GM23248 (cell line): ENCODE measurements at places on chromosomes 12 and 14. TPM values are rescaled to one million over a fixed set of nuclear protein-coding genes. Genes with fewer than 3 reads are reported as not detected.

DNA sequence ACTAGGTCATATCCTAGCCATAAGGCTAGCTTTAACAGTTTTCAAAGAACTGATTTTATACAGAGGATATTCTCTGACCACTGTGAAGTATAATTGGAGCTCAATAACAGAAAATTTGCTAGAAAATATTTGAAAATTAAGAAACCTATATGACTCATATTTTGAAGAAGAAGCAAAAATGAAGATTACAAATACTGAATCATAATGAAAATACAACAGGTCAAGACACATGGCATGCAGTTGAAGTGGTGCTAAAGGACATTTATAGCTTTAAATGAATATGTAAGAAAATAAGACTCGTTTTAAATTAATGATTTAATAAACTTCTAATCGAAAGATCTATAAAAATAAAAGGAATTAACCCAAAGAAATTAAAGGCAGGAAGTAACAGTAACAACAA, 1234.6 kb downstream of the SLC16A7 start:
- DNase-seq = no peak

DNA sequence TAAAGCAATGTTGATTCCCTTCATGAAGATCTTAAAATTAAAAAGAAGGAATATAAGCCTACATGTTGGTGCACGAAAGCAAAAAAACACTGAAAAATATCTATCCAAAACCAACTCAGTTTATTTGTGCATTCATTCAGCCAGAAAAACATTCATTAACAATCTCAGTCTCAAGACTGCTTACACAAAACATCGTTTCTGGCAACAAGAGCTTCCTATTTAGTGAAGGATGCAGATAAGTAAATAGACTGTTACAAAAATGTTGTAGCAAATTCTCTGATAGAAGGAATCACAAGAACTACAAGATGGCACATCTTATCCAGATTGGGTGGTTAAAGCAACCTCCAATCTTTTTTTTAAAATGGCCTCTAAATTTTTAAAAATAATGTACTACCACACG, 69.7 kb upstream of the DCN start:
- DNase-seq = no peak

DNA sequence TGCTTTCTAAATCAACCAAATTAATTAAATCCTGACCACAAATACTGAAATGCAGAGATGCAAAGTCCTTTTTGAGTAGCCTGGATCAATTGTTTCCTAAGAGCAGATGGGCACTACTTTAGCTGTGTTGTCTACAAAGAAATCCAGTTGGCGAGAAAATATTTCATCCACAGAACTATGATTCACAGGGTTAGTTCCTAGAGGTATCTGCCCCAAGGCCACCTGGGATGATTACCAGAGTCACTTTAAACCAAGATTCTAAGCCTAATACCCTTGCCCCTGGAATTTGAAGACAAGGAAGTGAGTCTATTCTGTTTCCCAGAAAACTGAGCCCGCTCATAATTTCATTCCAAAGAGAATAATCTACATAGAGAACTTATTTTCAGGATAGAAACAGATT, 198.4 kb downstream of the PPM1H start:
- DNase-seq = no peak

DNA sequence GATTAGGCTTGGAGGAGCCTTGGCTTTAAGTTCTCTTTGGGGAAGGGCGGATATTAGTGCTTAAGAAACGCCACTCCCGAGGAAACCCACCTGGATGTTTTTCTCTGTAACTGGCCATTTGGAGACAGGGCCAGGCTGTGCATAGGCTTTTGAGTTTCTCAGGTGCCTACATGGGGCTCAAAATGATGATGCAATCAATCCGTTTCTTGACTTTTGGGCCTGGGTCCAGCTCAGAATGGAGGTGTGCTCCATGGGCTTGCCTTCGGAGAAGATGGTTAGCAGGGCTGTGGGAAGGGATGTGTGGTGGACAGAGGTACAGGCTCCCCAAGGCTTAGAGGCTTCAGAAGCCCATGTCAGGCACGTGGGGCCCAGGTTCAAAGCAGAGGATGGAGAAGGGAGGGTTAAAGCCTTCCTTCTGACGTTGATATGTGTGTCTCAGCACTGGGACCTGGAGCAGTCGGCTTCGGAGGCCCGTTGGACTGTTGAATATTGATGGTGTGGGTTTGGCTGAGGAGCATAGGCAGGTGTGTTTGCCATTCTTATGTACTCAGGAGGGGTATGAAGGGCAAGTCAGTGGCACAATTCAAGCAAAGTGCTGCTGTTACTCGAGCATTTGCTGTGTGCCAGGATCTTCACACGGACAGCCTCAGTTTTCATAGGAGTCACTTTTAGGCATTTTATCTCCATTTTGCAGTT, 82.8 kb downstream of the SLC25A47 start:
- DNase-seq = no peak

DNA sequence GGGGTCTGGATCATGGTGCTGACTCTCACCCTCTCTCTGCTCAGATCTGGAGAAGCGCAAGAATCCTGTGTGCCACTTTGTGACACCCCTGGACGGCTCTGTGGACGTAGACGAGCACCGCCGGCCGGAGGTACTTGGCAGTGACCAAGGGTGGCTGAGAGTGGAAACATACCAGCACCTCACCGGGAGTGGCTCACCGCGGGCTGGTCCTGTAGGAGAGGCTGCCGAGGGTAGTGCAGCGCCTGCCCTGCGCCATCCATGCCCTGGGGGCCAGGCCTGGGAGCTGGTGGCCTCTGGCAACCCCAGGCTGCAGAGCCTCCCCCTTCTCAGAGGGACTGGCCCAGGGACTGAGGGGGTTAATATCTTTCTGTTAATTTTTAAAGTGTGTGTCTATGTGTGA, 46.2 kb downstream of the IL31 start:
- no peak for DNase-seq

GRCh38 chr14:64092940-64093339, 201.2 kb downstream of the ESR2 start:
- no peak for DNase-seq

- DNase-seq = no peak
Measured at GRCh38 chr12:116689979-116690744, 47.7 kb downstream of the SPRING1 start.

GRCh38 chr14:42378880-42379279, 772.2 kb downstream of the LRFN5 start:
- no peak for DNase-seq

DNA sequence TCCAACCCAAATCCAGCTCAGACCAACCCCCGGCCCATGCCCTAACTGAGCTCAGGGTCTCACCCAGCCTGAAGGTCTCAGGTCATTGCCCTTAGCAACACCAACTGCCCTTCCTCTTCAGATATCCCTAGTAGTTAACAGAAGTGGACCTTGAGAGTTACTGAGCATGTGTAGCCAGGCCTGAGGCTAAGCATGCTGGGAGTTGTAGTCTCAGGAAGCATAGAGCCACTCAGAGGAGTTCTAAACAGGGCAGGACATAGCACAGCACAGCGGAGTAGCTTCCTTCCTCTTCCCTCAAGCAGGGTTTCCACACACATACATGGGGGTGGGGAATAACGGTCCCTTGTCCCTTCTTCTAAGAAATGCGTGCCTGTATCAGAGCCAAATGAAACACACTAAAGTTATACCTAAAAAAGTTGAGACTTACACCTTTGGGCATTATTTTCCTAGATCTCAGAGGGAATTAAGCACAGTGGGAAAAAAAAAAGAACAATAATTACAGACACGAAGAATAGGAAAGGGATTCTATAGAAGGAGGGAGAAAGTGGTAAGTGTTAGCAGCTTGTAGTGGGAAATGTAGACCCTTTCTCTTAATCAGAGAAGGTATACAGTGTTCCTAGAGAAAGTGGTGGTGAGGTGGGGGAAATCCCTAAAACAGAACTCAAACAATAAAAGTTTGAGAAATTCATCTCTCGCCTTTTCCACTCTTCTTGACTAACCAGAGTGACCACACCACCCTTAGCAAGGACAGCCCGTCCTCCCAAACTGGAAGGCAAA, 4.4 kb downstream of the KMT2D start:
- DNase-seq = peak; percentile 87

DNA sequence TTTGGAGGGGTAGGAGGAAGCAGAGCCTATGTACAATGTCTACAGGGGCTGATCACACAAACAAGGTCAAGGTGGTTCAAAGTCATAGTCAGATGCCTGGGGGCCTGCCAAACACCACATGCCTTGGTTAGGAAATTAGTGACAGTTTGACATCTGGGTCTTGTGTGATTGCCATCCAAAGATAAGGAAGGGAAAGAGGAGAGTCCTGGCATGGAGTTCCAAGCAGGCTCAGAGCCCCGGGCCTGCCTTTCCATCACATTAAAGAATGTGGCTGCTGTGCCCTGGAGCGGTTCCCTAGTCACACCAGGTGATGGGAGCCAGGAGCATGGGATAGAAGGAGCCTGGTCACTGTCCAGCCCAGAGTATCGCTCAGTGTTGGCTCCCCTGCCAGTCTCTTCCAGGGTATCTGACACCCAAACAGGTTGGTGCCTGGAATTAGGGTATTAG, 53.6 kb upstream of the BCL2L14 start:
- DNase-seq = no peak

DNA sequence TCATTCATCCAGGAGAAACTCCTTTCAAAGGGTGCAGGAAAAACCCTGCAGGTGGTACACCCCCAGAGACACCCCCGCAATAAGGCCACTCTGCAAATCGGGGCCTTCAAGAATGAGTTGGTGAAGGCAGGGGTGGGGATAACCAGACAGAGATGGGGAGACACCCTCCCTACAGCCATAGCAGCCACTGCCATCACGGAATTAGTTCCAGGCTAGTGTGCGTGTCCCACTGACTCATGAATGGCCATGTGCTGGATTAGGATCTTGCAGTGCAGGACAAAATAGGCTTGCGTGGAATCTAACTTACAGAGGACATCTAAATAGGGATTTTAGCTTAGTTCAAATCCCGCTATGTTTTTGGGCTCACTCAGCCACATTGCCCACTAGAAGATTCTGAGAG, 37.8 kb downstream of the SPRING1 start:
- DNase-seq = peak; percentile 27

GRCh38 chr14:52072266-52072780, 3.5 kb upstream of the NID2 start:
- no peak for DNase-seq

- DNase-seq = no peak
Measured at GRCh38 chr14:19743256-19743655, at the start of gene OR4Q3. OR4Q3 (plus strand) TSS chr14:19743571.

- DNase-seq = no peak
Measured at GRCh38 chr14:37711356-37711830, 116.0 kb downstream of the TTC6 start.

DNA sequence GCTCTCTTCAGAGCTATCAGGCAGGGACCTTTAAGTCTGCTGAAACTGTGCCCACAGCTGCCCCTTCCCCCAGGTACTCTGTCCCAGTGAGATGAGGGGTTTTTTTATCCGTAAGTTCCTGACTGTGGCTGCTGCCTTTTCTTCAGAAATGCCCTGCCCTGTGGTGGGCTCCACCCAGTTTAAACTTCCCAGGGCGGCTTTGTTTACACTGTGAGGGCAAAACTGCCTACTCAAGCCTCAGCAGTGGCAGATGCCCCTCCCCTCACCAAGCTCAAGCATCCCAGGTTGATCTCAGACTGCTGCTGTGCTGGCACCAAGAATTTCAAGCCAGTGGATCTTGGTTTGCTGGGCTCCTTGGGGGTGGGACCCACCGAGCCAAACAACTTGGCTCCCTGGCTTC, 46.9 kb upstream of the SLC16A7 start:
- DNase-seq = no peak

GRCh38 chr12:60308366-60308991, 712.6 kb downstream of the SLC16A7 start:
- DNase-seq = peak; percentile 14

DNA sequence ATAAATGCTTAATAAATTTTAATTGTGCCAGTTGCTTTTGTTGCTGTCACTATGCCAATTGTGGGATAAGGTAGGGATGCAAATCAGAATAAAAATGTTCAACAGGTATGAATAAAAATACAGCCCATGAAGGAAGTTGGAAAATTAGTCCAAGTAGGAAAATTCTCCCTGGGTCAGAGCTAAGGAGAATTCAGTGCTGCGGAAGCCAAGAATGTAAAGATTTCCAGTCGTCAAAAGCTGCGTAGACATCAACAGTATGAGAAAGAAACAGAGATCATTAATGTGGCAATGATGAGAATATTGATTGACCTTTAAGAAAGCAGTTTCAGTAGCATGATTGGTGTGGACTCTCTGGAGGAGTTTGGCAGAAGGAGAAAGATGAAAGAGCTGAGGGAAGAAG, 87.9 kb downstream of the PLEKHA5 start:
- no peak for DNase-seq

DNA sequence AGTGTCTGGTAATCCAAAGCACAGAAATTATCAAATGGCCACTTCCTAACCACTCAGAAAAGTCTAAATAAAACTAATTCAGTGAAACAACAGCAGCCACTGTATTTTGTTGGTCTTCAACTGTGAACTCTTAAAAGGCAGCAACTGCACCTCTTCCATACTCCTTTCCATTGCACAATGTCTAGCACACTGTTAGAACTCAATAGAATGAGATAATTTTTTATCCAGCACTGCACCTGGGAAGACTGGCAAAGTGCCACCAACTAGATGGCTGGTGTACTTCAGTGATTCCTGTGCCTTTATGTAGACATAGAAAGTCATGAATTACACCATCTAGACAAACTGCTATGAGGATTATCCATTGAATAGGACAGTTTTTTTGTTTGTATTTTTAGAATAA, 26.2 kb downstream of the LGR5 start:
- DNase-seq = no peak

DNA sequence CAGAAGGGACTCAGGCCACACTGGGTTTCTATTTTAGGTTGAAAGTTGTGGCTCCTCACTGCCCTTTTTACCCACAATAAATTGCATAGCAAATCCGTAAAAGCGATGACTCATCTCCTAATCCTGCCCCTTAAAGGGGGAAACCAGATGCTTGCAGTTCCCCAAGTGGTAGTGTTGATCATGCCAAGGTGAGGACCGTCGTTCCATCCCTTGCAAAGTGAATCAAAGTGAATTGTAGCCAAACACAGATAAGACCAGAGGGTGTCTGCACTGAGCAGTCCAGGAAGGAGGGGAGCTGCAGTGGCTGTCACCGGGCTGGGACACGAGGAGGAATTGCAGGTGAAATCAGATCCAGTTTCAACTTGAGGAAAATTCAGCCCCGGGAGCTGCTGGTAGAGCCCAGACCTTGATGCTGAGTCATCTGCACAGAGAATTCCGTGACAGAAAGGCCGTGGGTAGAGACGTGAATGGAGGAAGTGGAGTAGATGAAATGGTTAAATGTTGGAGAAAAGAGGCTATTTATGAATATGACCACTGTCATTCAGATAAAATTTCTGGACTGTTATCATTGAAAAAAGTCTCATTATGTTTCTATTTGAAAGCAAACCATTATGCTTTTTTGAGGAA, 44.2 kb upstream of the MMP17 start:
- peak; percentile 96 for DNase-seq

- DNase-seq = no peak
Measured at GRCh38 chr14:68981139-68981538, 2.0 kb upstream of the ACTN1 start.

- DNase-seq = peak; percentile 93
Measured at GRCh38 chr12:40054555-40055227, 51.2 kb downstream of the SLC2A13 start.

AKAP3 gene
- 0.22 and 0.89 TPM in 2 replicates for total RNA-seq

BDKRB1 gene
- total RNA-seq = 3.9 and 5.5 TPM in 2 replicates

GZMB gene
- not detected in 2 replicates for total RNA-seq

CPSF2 gene
- total RNA-seq = 38.7 and 53.6 TPM in 2 replicates

C14orf93 gene
- total RNA-seq = 7.1 and 11.4 TPM in 2 replicates

E2F7 gene
- total RNA-seq = 2.5 and 5.6 TPM in 2 replicates

SLC38A4 gene
- total RNA-seq = 0.54 and 2.3 TPM in 2 replicates

SLCO1C1 gene
- total RNA-seq = not detected in 2 replicates

CMA1 gene
- total RNA-seq = not detected in 2 replicates

RACGAP1 gene
- total RNA-seq = 55.4 and 63.5 TPM in 2 replicates

GSC gene
- 1.1 and 2.3 TPM in 2 replicates for total RNA-seq

MANSC1 gene
- 2.5 and 12.2 TPM in 2 replicates for total RNA-seq

SMAGP gene
- 18.2 and 18.8 TPM in 2 replicates for total RNA-seq
